Fibroblast of the aortic adventitia (primary cell): ENCODE measurements at places on chromosomes 1 and 21. TPM values are rescaled to one million over a fixed set of nuclear protein-coding genes. Genes with fewer than 3 reads are reported as not detected.

GRCh38 chr1:154193821-154194220 lies 1.9 kb upstream of the TPM3 start:
- no peak for DNase-seq

DNA sequence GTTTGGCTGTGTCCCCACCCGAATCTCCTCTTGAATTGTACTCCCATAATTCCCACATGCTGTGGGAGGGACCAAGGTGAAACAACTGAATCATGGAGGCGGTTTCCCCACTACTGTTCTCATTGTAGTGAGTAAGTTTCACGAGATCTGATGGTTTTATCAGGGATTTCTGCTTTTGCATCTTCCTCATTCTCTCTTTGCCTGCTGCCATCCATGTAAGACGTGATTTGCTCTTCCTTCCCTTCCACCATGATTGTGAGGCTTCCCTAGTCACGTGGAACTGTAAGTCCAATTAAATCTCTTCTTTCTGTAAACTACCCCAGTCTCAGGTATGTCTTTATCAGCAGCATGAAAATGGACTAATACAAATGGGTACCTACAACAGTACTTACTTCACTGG lies 73.5 kb downstream of the PIK3R3 start:
- DNase-seq = no peak

- peak; percentile 49 for DNase-seq
Measured at GRCh38 chr1:203526572-203526971, 32.6 kb downstream of the OPTC start.

DNA sequence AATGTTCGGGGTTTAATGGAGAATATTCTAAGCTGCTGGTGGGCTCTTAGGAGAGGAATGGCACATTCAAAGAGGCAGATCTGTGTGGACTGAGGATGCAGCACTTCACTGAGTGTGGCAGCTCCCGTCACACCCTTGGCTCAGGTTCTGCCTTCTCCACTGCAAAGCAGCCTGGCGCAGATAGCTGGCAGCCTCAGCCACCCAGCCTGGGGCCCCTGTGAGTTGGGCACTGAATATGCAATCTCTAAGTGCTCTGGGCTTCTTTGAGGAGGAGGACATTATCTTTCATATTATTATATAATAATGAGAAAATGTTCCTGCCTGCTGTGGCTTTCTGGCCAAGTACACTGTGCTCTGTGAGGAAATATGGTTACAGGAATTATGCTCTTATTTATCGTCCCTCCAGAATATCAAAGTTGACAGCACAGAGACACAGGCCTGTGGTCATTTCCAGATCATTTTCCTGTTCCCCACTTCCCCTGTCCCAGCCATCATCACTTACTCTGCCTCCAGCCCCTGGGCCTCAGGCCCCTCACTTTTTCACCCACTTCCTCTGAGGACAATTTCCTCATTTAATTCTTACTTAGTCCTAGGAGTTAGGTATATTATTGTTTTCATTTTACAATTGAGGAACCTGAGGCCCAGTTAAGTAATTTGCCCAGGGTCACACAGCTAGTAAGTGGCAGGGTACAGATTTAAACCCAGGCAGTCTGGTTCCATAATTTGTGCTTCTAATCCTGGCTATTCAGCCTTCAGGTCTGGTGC lies 53.6 kb downstream of the MAB21L3 start:
- no peak for DNase-seq

GRCh38 chr1:80498673-80499072 lies 1302.1 kb upstream of the ADGRL2 start:
- no peak for DNase-seq

DNA sequence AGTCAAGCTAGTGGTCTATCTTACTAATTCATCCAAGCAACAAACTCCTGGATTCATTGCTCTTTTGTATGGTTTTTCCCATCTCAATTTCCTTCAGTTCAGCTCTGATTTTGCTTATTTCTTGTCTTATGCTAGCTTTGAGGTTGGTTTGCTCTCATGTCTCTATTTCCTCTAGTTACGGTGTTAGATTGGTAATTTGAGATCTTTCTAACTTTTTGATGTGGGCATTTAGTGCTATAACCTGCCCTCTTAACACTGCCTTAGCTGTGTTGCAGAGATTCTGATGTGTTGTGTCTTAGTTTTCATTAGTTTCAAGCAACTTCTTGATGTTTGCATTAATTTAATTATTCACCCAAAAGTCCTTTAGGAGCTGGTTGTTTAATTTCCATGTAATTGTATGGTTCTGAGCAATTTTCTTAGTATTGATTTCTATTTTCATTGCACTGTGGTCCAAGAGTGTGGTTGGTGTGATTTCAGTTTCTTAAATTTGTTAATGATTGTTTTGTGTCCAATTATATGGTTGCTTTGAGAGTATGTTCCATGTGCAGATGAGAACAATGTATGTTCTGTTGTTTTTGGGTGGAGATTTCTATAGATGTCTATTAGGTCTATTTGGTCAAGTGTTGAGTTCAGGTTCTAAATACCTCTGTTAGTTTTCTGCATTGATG lies 154.6 kb downstream of the PLPPR5 start:
- DNase-seq = no peak

- DNase-seq = peak; percentile 55
Measured at GRCh38 chr1:190170321-190170720, 307.3 kb downstream of the BRINP3 start.

DNA sequence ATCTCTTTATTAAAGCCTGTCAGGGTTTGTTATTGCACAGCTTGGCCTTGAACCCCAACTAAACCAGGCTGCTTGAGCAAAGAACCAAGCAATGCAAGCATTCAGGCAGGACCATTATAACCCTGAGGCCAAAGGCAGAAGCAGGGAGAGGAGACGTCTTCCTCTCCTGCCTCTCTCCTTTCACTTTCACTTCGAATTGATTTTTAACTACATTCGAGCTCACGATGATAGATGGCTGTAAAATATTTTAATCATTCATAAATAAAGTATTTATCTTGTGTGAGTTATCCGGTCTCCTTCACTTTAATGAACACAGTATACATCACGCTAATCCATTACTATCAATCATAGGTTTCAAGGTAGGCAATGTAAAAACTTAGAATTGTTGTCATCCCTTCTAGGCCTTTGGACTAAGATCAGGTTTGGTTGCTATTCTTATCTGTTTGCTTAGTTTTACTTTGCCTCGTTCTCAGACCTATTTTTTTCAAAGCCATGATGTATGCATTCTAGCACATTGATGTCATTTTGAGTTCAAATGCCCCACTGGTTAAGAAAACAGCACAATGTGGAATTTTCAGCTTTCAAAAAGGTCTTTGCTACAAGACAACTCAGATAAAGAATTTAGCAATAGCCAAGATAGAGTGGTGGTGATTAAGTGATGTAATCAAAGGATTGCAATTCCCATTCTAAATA lies 480.2 kb upstream of the RUNX1 start:
- DNase-seq = peak; percentile 80

- no peak for DNase-seq
Measured at GRCh38 chr1:33244809-33245186, 11.5 kb upstream of the ZNF362 start.

- DNase-seq = peak; percentile 52
Measured at GRCh38 chr1:180521474-180522212, 19.3 kb upstream of the ACBD6 start.

- DNase-seq = peak; percentile 25
Measured at GRCh38 chr1:115748401-115749150, 19.9 kb downstream of the CASQ2 start.

Gene TMCO4
- total RNA-seq = 25.3 and 30.9 TPM in 2 replicates

Gene IQCC
- total RNA-seq = 0.41 and 2.3 TPM in 2 replicates
